Central memory CD8-positive, alpha-beta T cell (primary cell): ENCODE measurements at places on chromosomes 1 and 21.

DNA sequence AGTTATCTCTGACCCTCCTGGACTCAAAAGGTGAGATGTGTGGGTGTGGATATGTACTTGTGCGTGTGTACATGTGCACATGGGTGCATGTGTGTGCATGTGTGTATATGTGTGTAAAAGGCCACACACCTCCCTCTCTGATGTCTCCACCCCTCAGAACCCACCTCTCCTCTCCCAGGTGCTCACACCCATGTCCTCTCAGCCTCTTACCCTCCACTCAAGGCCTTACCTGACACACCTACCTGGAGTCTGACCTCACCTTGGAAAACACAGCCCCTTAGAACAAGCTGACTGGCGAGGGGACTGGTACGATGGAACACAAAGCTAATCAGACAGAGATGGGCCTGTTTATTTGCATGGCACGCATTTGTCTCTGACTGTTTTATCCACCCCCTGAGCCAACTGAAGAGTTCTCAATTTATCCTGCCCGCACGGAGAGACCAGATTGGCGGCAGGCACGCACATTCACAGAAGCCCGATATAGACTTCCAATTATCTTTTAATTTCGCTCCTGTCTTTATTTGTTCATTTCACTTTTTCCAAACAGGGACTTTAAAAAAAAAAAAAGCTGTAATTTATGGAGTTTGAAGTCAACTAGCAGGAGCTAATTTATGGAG, 6.1 kb upstream of the KLHDC7A start:
- no peak for DNase-seq

DNA sequence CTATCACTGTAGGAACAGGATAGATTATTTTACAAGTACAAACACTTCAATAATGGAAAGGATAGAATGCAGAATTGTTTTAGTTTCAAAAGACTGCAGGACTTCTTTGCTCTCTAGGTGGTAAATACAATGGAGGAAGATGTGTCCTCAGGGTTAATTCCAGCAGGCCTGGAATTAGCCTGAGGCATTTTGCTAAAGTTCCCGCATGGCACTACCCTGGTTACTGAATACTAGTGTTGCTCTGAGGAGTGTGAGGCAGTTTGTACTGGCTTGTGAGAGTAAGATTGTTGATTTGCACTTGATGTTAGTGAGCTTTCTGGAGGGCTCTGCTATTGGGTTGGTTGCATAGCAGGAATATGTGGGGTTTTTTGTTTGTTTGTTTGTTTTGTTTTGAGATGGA, 61.4 kb downstream of the FASLG start:
- no peak for DNase-seq

DNA sequence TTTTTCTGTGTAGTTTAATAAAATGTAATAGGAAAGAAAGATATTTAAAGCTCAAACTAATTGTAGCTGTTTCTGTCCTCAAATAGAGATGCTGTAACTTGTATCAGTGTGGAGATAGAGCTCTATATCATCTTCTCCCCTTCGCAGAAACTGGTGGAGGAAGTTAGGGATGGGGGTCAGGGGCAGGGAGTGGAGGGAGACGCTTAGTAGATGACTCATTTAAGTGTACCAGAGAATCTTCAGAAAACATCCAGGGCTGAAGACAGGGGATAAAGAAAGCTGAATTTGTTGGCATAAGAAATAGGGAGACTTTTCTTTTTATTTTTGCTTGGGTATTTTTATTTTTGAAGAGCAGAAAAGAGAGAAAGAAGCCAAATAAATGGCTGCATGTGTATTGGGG, 282.6 kb upstream of the DPYD start:
- no peak for DNase-seq

DNA sequence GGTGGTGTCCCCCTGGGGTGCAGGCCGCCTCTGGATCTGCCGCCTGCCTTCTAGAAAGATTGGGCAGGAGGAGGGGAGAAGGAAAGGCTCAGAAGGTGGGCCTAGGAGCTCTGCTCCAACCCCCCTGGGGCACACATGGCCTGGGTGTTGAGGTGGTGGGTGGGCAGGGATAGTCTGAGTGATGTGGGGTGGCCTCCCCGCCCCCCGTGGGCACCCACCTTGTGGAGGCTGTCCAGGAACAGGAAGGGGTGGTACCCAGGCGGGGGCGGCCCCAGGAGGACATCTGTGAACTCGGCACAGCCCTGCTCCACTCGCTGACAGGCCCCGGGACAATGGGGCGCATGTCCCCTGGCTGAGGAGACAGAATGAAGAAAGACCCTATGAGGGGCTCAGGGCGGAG, 54.9 kb downstream of the MORN1 start:
- no peak for DNase-seq

GRCh38 chr1:214453109-214453722, 98.2 kb downstream of the PTPN14 start:
- no peak for DNase-seq

- no peak for DNase-seq
Observed at GRCh38 chr1:170410401-170411166, 121.4 kb upstream of the GORAB start.

DNA sequence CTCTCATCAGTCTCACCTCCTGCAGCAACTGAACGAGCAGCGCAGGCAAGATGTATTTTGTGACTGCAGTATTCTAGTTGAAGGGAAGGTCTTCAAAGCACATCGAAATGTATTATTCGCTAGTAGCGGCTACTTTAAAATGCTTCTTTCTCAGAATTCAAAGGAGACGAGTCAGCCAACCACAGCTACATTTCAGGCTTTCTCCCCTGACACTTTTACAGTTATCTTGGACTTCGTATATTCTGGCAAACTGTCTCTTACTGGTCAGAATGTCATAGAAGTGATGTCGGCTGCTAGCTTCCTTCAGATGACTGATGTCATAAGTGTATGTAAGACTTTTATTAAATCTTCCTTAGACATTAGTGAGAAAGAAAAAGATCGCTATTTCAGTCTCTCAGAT, 53.7 kb downstream of the ZBTB8A start:
- DNase-seq = no peak

DNA sequence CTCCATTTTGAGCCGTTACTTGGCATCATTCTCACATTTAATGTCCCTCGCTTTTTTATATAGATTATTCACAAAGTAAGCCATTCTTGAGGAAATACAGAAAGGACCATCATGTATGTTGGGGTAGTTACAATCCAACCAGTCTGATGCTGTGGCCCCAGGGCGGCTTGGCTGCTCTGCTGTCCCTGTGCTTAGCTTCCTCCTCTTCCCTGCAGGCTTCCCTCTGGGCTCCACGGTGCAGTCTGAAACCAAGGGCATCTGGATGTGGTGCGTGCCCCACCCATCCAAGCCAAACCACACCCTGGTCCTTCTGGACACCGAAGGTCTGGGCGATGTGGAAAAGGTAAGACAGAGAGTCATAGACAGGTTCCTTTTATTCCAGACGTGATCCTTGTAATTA, 5.5 kb downstream of the GBP6 start:
- DNase-seq = no peak

- no peak for DNase-seq
Observed at GRCh38 chr1:23524716-23525401, 6.2 kb downstream of the E2F2 start.

GRCh38 chr1:207049974-207050391, 1.0 kb downstream of the YOD1 start:
- no peak for DNase-seq

DNA sequence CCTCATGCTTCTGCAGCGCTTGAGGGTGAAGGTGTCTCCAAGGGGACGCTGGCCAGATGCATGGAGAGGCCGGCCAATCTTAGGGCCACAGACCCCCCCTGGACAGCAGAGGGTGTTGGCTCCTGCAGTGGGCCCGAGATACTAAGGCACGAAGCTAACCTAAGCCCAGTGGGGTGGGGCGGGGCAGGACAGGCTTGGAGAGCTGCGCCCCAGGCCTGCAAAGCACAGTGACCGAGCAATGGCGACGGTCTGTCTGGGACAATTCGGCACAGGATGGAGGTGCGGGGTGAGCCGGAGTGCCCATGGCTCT, 1.3 kb downstream of the FNDC10 start:
- DNase-seq = no peak

- DNase-seq = no peak
Observed at GRCh38 chr1:74714429-74715235, 18.2 kb downstream of the CRYZ start.

DNA sequence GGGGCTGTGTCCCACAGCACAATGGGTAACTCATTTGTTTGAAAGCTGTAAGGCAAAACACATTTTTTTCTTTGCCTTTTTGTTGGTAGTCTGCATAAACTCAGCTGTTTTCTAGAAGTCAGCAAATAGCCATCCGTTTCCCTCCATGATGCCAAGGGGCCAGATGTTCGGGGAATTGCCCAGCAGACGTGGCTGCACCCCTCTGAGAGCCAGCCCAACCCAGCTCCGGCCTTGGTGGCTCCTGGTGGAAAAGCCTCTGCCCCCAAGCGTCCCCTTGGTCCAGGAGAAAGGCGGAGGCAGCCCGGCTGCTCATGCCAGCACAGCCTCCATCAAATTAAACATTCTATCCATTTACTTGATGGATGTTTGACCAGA, 58.4 kb upstream of the ADARB1 start:
- DNase-seq = no peak

DNA sequence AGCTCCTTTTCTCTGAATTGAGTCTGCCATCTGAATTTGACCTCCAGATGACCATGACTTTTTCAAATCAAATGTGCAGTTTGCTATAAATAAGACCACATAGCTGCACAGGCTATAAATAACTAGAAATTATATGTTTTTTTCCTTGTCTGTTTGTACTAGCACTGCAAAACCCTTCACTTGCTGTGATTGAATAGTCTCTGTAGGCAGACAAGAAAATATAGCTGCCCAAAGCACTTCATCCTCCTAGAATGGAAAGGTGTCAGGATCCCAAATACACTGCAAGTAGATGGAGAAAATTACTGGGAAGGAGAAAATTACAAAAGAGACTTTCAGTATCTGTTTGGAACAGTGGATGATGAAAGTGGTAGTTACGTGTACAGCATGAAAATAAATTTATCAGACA, 175.8 kb downstream of the APP start:
- no peak for DNase-seq

DNA sequence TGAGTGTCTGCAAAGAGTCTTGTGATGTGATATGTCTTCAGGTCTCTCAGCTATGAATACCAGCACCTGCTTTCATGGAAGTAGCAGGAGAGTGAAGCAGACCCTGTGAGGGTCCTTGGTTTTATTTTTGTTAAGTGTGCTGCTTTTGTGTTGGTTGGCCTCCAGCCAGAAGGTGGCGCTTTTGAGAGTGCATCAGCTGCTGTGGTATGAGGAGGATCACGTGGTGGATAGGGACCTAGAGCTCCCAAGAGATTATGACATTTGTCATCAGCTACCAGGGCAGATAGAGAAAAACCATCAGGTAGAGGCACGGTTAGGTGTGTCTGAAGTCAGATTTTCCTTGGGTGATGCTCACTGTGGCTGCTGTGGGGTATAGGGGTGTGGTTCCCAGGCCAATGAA, 1232.1 kb downstream of the MRPL39 start:
- no peak for DNase-seq

DNA sequence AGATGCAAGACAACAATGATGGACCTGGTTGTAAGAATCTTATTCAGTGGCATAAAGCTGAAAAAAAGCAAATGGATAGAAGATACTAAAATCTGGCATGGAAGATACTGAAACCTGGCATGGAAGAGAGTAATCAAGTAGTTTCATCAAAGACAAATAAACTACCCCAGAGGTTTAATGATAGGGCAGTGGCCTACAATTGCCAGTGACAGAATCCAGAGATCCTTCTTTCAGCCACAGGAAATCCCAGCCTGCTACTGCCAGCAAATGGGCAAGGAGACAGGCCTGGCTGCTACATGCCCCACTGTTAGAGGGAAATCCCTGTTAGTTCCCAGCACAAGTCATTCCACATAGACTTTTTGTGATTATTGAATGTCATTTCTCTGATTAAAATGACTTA, 409.4 kb downstream of the VAV3 start:
- DNase-seq = no peak

- DNase-seq = no peak
Observed at GRCh38 chr21:38159355-38159754, 97.4 kb upstream of the KCNJ15 start.

GRCh38 chr1:45079533-45079932, 67.5 kb downstream of the UROD start:
- no peak for DNase-seq

GRCh38 chr1:30988045-30988444, 77.5 kb downstream of the PUM1 start:
- DNase-seq = no peak

DNA sequence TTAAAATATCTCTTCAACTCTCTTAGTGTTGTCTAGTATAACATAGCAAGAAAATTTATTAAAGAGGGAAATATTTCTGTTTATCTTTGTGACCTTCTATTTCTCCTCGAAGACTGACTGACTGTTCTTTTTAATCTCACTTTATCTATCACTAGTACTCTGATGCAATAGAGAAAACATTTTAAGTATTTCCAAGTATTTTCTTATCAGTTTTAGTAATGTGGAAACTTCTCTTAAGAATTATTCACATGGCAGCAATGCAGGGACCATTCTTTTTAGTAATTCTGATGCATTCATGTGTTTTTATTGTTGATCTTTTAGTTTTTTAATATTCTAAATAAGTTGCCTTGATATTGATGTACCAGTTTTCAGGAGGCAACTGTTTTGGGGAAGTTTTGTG, 115.7 kb downstream of the NEK7 start:
- DNase-seq = no peak

DNA sequence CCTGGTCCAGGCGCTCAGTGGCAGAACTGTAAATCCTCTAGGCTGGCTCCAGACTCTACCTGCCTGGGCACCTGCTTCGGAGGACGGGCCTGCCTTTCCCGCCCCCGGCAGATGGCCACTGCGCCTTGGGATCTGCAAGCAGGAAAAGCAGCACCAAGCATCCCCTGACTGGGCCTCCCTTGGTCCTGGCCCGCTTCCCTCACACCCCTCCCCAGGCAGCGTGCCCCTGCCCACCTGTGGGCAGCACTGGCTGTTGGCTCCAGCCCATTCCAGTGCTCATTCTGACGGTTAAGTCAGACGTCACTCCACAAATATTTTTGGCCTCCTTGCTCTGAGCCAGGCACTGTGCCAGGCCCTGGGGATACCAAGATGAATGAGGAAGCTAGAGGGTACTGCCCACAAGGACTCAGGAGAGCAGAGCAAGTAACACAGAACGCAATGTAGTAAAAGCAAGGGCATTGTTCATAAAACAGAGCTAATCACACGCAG, 22.0 kb upstream of the BLACAT1 start:
- DNase-seq = no peak

GRCh38 chr1:69836971-69837636, 269.4 kb downstream of the LRRC7 start:
- no peak for DNase-seq

DNA sequence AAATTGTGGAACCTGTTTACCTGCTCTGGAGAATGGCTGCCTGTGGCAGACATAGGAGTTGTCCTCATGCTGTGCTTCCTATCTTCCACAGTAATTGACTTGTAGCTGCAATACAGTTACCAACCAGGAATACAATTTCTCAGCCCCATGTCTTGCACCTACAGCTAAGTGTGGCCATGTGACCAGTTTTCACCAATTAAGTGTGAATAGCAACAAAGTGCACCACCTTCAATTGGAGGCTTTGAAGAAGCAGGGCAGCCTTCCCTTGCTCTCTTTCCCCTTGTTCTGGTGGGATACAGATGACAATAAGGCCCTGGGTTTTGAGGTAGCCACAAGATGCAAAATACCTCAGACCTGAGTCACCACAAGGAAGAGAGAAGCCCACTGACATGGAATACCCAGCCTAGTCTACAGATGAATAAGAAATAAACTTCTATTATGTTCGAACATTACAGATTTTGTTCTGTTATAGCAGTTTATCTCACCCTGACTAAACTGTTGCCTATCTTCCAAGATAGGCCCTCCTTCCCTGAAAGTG, 70.2 kb upstream of the S1PR1 start:
- DNase-seq = no peak
